ENCODE measurements at places on chromosomes 2 and 18.

DNA sequence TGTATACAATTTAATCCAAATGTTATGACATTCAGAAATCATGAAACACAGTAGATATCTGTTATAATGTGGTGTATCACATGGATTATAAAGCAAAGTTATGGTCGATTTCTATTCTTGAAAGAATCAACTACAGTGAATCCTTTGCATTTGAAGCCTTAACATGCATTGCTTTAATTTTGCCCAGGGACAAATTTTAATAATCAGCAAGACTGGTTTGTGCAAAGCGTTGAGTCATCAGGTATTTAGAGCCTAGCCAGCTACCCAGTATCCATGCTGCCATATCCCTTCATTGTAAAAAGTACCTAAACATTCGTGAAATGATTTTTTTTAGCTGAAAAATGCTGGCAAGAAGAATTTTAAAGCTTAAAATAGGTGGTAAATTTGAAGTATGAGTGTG lies 8.9 kb upstream of the SPDYA start:
- DNase-seq = no peak

DNA sequence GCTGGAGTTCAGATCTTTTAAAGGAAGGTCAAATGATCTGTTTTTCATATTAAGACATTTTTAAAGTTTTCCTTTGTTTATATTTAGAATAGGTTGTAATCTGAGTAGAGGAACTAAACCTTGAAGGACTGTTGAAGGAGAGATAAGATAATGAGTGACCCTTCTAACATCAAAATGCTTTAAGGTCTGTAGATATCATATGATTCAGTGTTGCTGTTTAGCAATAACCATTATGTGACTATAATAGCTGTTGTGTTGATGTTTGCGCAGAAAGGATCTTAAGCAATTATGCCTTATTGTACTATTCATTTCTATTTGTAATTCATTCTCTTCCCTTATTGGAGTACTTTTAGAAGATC lies 60.0 kb downstream of the SLC16A14 start:
- DNase-seq = no peak

DNA sequence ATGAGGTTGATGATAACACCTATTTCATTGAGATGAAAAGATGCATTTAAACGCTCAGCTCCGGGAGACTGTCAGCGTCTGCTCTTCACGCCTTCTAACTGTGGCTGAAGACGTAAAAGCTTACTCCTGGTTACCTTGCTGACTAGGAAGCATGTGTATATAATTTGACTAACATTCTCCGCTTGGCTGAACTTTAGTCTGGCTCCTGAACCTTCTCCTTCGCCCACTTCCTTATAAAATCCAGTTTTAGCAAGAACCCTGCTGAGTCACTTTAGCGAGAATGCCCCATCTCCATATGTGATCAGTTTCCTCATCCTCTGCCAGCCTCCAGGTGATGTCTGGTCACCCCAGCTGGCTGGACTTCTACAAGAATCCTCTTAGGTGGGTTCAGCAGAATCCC lies 12.7 kb upstream of the CREG2 start:
- no peak for DNase-seq

DNA sequence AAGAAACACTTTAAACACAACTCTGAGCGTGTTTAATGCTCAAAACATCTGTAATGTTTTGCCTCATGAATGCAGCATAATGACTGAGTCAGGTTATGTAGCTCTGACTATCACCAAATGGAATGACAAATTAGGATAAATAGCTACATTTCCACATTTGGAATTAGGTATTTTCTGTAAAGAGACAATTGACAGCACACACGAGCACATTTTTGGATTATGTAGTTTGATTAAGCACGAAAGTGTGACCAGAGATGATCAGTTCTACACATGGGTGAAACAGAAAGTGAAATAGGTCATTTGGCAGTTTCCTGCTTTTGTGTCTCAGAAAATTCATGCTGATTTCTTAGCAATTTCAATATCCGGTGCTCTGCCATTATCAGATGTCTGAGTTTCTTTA lies 29.0 kb downstream of the LPIN1 start:
- no peak for DNase-seq

GRCh38 chr18:26022585-26022984 lies 67.8 kb downstream of the SS18 start:
- no peak for DNase-seq

- DNase-seq = no peak
Measured at GRCh38 chr2:1835581-1836201, 91.4 kb upstream of the PXDN start.

- DNase-seq = no peak
Measured at GRCh38 chr2:47636596-47637264, 146.2 kb upstream of the MSH6 start.

GRCh38 chr2:8956774-8957173 lies 46.7 kb downstream of the MBOAT2 start:
- no peak for DNase-seq

GRCh38 chr18:74902147-74902455 lies 304.4 kb downstream of the ZNF407 start:
- DNase-seq = no peak

DNA sequence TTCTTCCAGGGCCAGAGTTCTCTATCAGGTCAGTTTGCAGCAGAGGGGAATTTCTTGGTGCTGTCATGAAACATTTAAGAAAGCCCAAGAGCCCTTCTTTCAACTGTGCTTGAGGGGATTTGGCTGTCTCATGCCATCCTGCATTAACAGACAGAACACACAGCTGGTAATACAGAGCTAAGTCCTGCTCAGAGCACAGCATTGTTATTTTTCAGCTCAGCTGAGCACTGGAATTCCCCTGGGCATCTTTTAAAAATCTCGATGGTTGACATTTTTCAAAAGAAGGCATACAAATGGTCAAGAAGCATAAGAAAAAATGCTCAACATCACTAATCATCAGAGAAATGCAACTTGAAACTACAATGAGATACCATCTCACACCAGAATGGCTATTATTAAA lies 14.9 kb upstream of the IL1R2 start:
- no peak for DNase-seq

GRCh38 chr2:11379558-11379957 lies 35.1 kb upstream of the ROCK2 start:
- no peak for DNase-seq

DNA sequence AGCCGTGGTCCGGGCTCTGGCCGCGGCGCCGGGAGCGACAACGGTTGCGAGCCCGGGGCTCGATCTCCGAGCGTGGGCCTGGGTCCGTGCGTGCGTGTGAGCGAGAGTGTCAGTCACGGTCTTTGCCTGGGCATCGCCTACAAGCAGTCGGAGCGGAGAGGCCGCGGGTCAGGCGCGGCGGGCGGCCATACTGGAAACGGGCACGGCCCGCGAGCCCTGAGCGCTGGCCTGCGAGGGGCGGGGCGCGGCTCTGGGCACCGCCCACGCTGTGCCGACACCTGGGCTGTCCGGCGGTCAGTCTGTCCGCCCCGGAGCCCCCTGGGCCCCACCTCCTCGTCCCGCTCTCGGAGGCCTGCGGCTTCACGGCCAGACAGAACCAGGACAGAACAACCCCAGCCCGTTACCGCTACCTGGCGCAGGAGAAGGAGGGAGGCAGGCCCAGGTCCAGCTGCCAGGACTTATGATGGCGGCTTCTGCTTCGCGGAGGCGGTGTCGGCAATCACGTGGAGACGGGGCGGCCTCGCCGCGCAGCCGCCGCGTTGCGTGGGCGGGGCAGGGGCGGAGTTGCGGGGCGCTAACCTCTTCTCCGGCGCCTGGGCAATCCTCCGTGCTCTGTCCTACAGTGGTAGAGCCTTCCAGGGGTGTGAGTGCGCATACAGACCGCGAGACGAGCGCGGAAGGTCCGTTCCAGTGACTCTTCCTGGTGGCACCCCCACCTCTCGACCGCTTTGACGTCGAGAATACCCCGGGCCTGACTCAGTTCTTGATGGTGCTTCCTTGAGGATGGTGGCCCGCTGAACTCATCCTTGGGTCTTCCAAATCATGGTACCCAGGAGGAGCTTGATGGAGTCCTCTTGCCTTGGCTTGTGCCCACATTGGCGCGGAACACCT lies at the start of gene TMEM131:
Gene TMEM131, minus strand, starts transcription at position 215 of the 891 bp plus-strand sequence. CDS start 286 bp downstream, outside the sequence.
- peak; percentile 97 for DNase-seq

- DNase-seq = no peak
Measured at GRCh38 chr2:238987352-238987981, 139.6 kb downstream of the TWIST2 start.

DNA sequence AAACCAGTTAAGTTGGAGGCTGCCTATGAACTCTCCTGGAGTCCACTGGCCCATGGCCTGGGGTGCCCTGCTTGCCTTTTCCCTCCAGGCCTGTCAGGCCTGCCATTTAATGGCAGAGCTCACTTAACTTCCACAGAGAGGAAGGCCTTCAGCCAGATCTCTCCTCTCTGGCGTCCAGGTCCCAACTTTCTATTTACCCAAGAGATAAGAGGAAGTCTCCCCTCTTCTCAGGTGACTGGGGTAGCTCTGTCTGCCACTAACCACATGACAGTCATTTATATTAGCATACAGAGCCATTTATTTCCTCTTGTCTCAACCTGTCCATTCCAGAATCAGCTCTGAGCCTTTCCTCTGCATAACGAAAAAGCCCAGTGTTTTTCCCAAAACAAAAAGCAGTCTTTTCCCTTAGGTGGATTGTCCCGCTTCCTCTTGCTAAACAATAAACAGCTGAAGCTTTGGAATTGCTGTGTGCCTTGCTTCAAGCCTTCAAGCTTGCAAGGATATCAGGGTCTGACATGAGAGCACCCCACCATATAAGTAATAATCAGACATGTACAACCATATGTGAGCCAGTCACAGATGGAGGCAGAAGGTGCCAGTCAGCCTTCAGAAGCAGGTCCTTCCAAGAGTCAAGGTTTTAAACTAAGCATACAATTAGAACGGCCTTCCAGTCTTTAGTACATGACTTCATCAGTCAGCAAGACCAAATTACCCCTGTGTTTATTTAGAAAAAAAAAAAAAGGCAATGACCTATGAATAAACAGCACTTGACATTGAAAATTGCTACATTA lies 71.2 kb upstream of the STPG4 start:
- DNase-seq = no peak

GRCh38 chr18:43192408-43192807 lies 76.9 kb upstream of the RIT2 start:
- no peak for DNase-seq

- no peak for DNase-seq
Measured at GRCh38 chr18:30469091-30469490, 573.5 kb downstream of the DSC3 start.

GRCh38 chr2:172869861-172870260 lies 134.2 kb downstream of the RAPGEF4 start:
- no peak for DNase-seq

- DNase-seq = no peak
Measured at GRCh38 chr18:79924814-79925731, 26.4 kb downstream of the SLC66A2 start.

GRCh38 chr2:39356922-39357639 lies 80.0 kb downstream of the MAP4K3 start:
- DNase-seq = peak; percentile 6

GRCh38 chr2:196670342-196670741 lies 30.8 kb downstream of the CCDC150 start:
- no peak for DNase-seq

GRCh38 chr2:168568476-168569267 lies 112.6 kb downstream of the CERS6 start:
- DNase-seq = no peak

DNA sequence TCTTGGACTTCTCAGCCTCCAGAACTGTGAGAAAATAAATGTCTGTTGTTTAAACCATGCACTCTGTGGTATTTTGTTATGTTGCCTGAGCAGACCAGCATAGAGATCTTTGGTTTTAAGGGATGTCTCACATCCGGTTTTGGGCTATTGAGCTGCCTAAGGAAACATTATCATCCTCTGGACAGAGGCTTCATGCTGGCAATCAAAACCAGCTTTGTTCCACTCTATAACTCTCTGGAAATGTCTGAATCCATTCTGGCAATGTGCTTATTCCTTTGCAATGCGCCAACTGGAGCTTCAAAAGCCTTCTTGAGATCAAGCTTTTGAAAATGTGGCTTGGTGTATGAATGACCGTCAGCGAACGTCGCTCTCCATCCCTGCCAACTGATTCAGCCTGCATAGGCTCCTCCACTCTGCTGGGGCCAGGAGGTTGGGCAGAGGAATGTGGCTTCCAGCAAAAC lies 183.6 kb upstream of the MGAT5 start:
- DNase-seq = no peak

DNA sequence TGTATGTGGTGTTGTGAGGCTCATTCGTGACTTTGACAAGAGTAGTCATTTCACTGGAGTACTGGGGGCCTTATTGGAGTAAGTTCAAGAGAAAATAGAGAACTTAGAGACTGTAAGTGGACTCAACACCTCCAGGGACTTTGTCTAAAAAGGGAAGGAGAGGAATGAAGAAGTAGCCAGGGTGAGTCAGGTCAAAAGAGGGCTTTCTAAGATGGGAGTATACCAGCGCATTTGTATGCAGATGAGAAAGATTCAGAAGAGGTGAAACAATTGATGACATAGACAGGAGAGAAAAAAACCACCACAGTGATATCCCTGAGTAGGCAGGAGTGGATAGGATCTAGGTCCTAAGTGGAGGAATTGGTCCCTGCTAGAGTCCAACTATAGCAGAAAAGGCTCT lies 246.8 kb downstream of the IKZF2 start:
- no peak for DNase-seq

Measured in amygdala (tissue), 56 donors.